CD4-positive, alpha-beta memory T cell (primary cell): ENCODE measurements at places on chromosomes 11 and 22.

- DNase-seq: no peak
These were observed 11.9 kb downstream of the CTR9 start for GRCh38 chr11:10762913-10763421.

GRCh38 chr11:64234647-64235379 is 429 bp downstream of the VEGFB start:
- DNase-seq: peak; percentile 55

DNA sequence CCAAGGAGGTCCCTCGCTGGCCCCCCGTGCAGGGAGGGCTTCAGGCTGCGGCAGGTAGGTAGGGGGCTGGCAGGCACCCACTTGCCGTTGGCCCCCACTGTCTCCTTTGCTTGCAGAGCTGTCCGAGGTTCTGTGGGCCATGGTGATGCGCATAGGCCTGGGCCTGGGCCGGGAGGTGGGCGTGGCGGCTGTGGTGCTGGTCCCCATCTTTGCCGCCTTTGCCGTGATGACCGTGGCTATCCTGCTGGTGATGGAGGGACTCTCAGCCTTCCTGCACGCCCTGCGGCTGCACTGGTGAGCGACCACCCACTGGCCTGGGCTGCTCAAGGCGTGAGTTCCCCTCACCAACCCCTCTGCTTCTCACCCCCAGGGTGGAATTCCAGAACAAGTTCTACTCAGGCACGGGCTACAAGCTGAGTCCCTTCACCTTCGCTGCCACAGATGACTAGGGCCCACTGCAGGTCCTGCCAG is 11.6 kb downstream of the TCIRG1 start:
- no peak for DNase-seq

GRCh38 chr11:125173556-125173955 is 9.0 kb downstream of the PKNOX2 start:
- no peak for DNase-seq

GRCh38 chr22:22155146-22155545 is 89.4 kb upstream of the VPREB1 start:
- DNase-seq: no peak

- DNase-seq: no peak
These were observed 1.3 kb downstream of the PPP1R14B start for GRCh38 chr11:64245401-64245796.

DNA sequence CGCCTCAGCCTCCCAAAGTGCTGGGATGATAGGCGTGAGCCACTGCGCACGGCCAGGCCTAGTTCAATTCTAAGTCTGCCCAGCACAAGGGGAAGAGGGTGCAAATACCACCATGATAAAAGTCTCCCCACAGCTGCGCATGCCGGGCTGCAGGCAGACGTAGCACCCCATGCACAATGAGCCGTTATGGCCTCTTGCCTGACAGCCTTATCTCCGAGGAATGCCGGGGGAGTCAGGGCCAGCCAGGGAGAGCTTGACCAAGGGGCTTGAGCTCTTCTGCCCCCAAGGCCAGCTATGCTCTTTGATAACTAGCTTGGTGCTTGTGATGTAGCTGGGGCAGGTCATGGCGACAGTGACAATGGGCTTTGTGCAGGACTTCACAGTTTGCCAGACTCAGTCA is 13.7 kb upstream of the SCUBE1 start:
- no peak for DNase-seq

DNA sequence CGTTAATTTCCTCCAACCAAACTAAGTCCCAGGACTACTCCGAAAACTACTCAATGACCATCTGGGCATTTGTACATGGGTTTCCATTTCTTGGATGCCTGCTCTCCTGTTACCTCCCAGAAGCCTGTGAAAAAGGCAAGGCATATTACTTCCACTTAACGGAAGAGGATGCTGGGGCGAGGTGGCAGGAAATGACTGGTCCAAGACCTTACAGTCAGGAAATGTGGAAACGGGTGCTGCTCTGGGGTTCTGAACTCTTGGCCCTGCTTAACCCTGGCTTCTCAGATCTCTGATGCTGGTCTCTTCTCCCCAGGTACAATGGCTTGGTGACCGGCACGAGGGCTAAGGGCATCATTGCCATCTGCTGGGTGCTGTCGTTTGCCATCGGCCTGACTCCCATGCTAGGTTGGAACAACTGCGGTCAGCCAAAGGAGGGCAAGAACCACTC is 12.9 kb downstream of the ADORA2A start:
- no peak for DNase-seq

- no peak for DNase-seq
These were observed 473.1 kb downstream of the LRRC4C start for GRCh38 chr11:40986320-40986719.

GRCh38 chr11:2870460-2870859 is 15.1 kb downstream of the CDKN1C start:
- no peak for DNase-seq

DNA sequence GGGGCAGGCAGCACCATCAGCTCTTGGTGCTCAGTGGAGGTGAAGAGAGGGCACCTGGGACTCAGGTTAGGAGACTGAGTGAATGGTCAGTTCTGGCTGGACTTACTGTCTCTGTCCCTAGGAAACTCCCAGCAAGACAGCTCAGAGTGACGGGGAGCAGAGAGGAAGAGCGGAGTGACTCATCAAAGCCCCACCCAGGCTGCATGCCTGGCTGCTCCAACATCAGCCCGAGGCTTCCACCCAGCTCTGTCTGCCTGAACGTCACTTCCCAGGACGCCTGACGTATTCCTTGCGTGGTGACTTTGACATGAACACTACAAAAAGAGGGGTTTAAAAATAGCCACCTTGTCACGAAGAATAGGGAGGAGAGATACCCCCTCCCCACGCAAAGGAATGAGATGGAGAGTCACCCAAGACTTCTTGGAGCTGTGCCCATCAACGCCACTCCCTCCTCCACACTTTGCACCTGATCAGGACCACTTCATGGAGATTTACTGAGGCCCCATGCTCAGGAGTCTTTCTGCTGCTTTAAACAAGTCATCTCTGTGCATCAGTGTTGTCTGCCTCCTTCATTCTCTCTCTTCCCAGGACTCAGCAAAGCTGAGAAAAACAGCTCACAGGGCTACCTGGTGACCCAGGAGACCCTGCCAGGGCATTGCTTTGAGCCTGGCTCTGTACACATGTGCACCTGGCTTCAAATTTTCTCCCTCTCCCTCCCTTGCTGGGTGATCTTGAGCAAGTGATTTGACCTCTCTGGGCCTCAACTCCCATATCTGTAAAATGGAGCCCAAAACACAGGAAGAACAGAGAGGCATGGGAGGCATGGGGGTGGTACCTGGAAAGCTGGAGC is 83.1 kb downstream of the MN1 start:
- DNase-seq: no peak

DNA sequence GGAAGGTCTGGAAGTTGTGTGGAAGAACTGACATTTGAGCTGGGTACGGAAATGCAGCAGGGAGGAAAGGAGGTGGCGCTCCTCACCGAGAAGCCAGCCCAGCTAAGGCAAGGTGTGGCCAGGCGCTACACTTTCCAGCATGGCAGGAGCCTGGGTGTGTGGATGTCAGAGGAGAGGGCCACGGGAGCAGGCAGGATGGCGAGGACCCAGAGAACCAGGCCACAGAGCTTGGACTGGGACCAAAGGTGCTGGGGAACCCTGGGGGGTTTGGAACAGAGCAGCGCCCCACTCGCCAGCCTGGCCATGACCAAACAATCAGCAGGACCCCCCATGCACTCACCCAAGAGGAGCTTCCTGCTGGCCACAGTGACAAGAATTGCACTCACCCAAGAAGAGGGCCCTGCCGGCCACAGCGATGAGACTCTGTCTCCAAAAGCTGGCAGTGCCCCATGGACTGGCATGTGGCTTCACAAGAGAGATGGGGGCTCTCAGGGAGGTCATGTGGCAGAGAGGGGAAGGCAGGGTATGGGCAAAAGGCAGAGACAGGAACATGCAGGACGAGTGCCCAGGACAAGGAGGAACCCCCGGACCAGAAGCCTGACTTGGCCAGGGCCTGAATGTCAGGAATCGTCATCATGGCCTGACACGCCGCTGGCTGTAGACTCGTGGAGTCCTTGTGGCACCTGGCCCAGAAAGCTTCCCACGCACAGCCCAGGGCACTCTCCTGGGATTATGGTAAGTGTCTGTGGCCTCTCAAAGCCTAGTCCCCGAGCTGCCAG is 45.4 kb downstream of the IGF2 start:
- DNase-seq: no peak

DNA sequence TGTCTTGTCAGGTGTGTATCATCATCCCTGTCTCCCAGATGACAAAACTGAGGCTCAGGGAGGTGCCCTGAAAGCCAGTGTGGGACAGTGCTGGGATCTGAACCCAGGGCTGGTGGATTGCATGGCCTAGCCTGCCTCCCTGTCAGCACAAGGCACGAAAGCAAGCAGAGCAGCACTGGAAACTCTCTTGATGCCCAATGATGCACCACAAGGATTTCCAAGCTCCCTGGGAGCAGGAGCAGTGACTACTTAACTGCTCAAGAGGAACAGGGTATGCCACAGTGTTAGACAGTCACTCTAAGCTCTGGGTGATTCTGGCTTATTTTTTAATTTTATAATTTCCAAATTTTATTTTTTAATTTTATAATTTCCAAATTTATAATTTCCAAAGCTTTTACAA is 9.0 kb downstream of the ZC3H7B start:
- no peak for DNase-seq

- DNase-seq: peak; percentile 71
These were observed 1.0 kb upstream of the SESN3 start for GRCh38 chr11:95231881-95232605.

DNA sequence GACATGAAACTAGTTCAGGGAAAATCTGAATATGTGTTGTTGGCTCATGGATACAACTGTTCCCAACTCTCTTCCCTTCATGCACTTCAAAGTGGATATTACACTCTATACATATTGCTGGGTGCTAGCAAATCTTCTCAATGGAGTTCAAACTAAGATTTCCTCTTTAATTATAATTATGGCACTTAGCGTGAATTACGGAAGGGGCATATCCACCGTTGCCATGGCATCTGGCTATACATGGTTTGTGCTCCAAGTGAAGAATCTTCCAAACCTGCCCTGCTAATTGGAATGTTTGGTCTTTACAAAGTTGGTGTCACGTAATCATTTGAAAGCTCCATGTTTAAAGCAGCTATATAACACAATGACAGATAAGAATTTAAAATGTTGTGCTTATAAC is 5.6 kb downstream of the MPPED2 start:
- no peak for DNase-seq

- DNase-seq: no peak
These were observed 73.4 kb downstream of the PPP6R3 start for GRCh38 chr11:68533945-68534344.

GRCh38 chr11:66465373-66466224 is 1.1 kb upstream of the PELI3 start:
- no peak for DNase-seq

- no peak for DNase-seq
These were observed 1154.3 kb downstream of the FAM181B start for GRCh38 chr11:81579339-81579738.

- no peak for DNase-seq
These were observed 846.2 kb downstream of the BRD1 start for GRCh38 chr22:48981371-48982061.

- DNase-seq: no peak
These were observed 63.4 kb upstream of the SLC35C1 start for GRCh38 chr11:45741582-45741981.

GRCh38 chr11:68053117-68053516 is 14.3 kb downstream of the TCIRG1 start:
- DNase-seq: no peak

GRCh38 chr11:65506290-65506771 is 7.5 kb downstream of the MALAT1 start:
- DNase-seq: no peak

GRCh38 chr11:75346912-75347647 is 4.4 kb downstream of the ARRB1 start:
- no peak for DNase-seq

DNA sequence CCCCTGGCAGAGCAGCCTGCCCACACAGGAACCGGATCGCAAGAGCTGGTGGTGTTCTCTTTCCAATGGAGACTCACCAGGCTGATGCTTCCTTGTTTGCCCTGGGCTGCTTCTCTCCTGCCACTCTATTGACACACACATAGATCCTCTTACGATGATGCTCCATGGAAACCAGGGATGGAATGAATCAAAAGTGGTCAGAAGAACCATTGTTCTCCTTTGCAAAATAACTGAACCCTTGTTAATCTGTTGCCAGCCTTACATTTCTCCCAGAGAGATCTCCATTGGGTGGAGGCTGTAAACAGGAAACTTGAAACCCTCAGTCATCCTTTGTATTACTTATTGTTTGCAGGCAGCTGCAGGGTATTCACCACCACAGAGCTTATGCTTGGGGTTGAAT is 24.6 kb upstream of the LDLRAD3 start:
- no peak for DNase-seq

GRCh38 chr11:65418681-65419459 is 3.7 kb upstream of the NEAT1 start:
- peak; percentile 70 for DNase-seq

DNA sequence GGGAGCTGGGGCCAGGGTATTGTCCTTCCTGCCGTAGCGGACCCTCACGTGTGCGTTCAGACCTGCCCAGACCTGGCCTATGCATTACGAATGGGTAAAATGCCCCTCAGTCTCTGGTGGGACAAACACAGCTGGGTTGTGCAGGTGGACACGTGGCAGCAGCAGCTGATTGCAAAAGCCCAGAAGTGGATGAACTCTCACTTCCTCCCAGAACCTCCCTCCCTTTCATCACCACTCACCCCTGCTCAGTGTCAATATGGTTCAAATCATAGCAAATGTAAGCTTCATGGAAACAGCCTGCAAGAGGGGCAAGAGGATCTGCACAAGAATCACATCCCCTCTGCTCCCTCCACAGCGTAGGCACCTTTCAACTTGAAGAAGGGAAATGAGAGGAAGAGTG is 352.1 kb downstream of the OPCML start:
- DNase-seq: no peak

GRCh38 chr22:41197038-41197972 is 7.8 kb upstream of the L3MBTL2 start:
- DNase-seq: peak; percentile 70

GRCh38 chr22:20569059-20570058 is 61.9 kb downstream of the MED15 start:
- DNase-seq: peak; percentile 92

- no peak for DNase-seq
These were observed 482.6 kb downstream of the MIAT start for GRCh38 chr22:27139935-27140511.

DNA sequence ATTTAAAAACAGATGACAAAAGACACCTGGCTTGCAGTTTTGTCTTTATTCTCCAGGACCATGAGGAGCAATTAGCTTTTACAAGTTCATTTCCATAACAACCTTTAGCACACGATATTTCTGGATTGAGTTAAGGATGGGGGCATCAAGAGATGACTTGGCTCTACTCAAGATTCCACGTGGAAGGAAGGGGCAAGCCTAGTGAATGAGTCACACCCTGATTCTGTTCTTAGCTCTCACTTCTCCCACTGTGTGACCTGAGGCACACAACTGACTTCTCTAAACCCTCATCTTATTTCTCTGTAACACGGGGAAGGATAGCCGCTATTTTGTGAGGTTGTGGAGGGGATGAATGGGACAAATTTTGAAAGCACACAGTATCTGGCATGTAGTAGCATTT is 185.5 kb downstream of the KIRREL3 start:
- no peak for DNase-seq

GRCh38 chr11:15471048-15471894 is 356.5 kb downstream of the INSC start:
- no peak for DNase-seq
